Stomach (tissue), 19 donors: ENCODE measurements at places on chromosomes 3 and 15. TPM values are rescaled to one million over a fixed set of nuclear protein-coding genes. Genes with fewer than 3 reads are reported as not detected.

- DNase-seq = peak; percentile 83
- peaks cover 3% of the 10 kb centered on the region for H3K4me1 ChIP-seq
- no peaks in the 10 kb centered on the region for H3K27me3 ChIP-seq
- H3K4me3 ChIP-seq = no peak overlapping the region
- no peak overlapping the region for H3K27ac ChIP-seq
- peaks cover 43% of the 10 kb centered on the region for H3K36me3 ChIP-seq
Observed at GRCh38 chr3:183766745-183767606, 58.4 kb downstream of the MAP6D1 start.

GRCh38 chr3:179026636-179027035, 45.0 kb downstream of the ZMAT3 start:
- no peak for DNase-seq
- no peaks in the 10 kb centered on the region for H3K4me1 ChIP-seq
- H3K27me3 ChIP-seq = no peaks in the 10 kb centered on the region
- peaks cover 11% of the 10 kb centered on the region for H3K36me3 ChIP-seq

- no peak overlapping the region for H3K4me3 ChIP-seq
- H3K27ac ChIP-seq = no peak overlapping the region
- H3K36me3 ChIP-seq = no peaks in the 10 kb centered on the region
- H3K27me3 ChIP-seq = no peaks in the 10 kb centered on the region
Observed at GRCh38 chr3:10523561-10523960, 18.2 kb upstream of the ATP2B2 start.

GRCh38 chr3:141272906-141273662, 41.5 kb downstream of the PXYLP1 start:
- peaks cover 4% of the 10 kb centered on the region for H3K36me3 ChIP-seq
- DNase-seq = no peak
- H3K4me3 ChIP-seq = no peak overlapping the region
- peaks cover 4% of the 10 kb centered on the region for H3K4me1 ChIP-seq

Gene ITGB5
- total RNA-seq = 49.2 TPM
